ENCODE measurements at places on chromosomes 3 and 15.

- no peak for DNase-seq
Observed at GRCh38 chr3:37494216-37494615, 319.8 kb upstream of the LRRFIP2 start.

DNA sequence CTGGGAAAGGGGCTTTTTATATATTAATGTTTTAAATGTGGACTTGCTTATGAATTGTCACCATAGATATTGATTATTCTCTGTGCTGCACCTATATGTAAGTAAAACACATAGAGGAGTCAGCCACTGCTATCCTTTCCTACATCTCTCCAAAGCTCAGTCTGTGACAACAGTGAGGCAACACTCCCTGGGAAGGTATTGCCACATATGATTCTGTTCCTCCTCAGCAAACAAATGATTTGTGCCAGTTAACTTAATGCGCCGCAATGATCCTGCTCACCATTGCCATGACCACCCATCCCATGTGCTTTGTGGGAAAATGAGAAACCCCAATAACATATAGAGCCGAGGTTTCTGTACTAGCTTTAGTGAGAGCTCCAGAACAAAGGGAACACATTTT is 75.1 kb upstream of the FBN1 start:
- DNase-seq, result no peak

DNA sequence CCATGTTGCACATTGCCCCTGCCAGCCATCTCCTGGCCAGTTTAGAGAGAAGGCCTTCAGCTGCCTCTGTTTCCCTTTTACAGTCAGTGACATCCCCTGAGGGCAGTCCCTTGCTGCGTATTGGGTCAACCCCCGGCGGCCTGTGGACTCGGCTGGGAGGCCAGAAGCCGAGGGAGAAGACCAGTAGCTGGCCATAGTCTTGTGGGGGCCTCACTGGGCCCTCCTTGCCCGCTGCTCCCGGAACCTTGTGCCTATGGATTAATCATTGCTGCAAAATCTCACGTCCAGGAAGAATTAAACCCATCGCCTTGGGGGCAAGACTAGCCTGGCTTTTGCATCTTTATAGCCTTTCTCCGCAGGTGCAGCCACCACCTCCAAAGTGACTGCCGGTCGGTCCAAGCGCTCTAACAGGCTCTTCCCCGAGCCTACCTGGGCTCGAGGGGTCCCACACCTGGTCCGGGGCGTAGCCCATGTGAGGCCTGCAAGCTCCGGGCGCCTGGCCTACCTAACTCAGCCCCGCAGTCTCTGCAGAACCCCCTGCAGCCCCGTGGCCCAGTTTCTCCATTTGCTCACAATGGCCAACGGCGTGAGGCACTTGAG is 870 bp upstream of the CHAC1 start:
- DNase-seq, result no peak

GRCh38 chr3:197259096-197259495 is 39.3 kb downstream of the DLG1 start:
- no peak for DNase-seq

- DNase-seq, result no peak
Observed at GRCh38 chr3:194606163-194606562, 27.1 kb downstream of the TMEM44 start.

GRCh38 chr15:75843678-75844581 is 683 bp downstream of the UBE2Q2 start:
- DNase-seq, result peak; percentile 86

DNA sequence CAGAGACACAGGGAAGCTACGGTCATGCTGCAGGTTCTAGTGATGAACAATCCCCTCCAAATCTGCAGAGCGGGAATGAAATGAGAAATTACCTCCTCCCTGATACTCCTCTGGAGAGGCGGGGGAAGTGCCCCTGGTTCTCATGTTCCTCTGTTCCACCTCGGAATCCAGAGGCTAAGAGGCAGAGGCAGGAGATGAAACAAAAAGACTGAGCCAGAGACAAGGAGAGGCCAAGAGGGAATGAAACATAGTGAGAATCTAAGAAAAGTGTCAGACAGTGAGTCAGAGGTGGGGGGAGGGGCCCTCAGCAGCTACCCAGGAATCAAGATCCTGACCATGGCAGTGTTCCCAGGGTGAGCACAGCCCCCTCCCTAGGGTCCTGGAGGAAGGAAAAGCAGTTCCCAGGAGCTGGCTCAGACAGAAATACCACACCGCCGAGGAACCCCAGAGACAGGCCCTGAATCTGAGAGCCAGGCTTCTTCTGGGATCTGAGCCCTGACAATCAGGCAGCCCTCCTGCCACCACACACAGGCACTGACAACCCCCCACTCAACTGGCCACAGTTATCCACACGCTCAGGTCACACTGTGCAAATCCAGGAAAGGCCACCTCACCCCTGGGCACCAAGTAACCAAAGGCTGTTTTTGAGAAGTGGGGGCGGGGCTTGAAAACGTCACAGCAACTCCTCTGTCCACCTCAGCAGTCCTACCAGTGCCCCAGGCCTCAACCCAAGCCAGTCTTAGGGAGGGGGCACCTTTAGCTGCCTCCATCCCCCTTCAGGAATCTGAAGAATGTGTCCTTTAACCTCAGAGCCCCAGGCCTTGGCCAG is 2.4 kb downstream of the CSRNP1 start:
- peak; percentile 65 for DNase-seq

DNA sequence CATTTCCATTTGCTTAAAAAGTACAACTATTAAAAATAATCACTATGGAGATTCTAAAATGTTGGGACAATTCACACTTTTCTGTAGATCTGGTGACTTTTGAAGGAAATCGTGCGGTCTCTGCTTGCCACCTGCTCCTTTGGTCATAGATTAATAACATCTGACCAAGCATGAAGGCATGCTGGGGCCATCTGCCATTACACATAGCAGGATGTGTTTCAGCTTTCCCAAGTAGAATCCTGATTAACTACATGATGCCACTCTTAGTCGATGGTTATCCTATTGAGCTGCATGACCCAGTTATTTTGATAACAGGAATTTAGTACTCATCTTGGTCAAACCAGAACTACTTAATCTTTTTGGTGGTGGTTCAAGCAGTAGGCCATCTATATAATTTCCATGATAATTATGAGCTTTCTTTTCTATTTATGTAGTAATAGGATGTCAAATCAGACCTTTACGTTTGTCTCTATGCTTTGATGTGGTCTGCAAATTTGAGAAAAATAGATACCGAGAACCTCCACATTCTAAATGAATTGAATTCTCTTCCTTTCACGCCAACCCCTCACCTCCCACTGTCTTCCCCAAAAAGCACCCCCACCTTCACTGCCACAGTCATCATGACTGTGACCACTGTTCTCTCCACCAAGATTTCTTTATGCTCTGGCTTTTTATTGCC is 158.1 kb downstream of the DIPK2A start:
- peak; percentile 51 for DNase-seq

Data from NCI-H2171 treated with DMSO at 0.1 percent for 48 hours (cell line).